ENCODE measurements at places on chromosomes 13 and 19.

DNA sequence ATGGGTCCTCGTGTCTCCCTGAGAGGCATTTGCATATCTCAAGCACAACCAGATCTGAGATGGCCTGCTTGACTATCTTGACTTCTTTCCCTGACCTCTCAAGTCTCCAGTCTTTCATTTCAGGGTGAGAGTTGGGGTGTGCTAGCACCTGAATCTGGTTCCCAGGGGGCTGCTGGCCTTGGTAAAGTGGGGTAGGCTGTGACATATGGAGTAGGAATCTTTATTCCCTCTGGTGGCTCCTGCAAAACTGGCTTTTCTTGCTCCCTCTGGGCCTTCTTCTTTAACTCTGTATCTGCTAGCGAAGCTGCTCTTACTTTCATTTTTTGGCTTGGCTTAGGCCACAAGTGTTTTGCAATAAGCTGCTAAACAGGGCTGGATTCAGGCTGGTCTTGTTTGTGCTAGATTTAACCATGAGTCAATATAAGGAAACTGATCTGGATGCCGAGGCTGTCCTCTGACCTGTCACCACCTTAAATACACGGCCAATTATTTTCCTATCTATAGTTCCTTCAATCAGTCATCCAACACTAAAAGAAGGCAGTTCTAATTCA is 42.3 kb downstream of the ZNF493 start:
- DNase-seq, result no peak

DNA sequence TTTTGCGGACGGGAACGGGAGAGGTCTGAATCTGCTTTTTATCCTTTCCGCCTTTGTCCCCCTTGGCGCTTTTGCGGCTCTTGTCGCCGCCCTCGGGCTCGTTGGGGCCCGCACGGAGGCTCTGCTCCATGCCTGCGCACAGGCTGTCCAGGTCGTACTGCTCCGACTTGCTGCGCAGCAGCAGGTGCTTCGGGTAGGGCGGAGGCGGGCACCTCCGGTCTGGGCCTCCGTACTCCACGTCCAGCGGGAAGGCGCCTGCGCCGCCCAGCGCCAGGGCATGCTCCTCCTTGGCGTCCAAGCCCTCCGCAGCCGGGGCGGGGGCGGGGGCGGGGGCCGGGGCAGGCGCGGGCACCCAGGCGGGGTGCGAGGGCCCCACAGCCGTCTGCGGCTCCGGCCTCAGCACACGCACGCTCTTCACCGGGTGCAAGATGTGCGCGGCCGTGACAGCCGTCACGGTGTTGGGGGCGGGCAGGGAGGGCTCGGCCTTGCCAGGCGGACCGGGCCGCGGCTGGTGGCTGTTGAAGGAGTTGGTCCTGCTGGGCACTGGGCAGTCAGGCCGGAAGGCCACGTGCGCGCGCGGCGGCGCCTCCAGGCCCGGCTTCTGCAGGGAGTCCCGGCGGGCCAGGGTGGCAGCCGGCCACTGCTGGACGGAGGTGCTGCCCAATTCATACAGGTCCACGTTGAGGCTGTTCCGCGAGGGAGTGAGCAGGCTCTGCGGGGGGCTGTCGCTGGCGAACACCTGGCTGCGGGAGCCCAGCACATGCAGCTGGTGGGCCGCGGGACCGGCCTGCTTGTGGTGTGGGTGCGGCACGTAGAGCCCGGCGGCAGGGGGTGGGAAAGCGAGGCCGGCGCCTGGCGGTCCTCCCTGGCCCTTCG is 73.1 kb downstream of the LATS2 start:
- DNase-seq, result no peak

DNA sequence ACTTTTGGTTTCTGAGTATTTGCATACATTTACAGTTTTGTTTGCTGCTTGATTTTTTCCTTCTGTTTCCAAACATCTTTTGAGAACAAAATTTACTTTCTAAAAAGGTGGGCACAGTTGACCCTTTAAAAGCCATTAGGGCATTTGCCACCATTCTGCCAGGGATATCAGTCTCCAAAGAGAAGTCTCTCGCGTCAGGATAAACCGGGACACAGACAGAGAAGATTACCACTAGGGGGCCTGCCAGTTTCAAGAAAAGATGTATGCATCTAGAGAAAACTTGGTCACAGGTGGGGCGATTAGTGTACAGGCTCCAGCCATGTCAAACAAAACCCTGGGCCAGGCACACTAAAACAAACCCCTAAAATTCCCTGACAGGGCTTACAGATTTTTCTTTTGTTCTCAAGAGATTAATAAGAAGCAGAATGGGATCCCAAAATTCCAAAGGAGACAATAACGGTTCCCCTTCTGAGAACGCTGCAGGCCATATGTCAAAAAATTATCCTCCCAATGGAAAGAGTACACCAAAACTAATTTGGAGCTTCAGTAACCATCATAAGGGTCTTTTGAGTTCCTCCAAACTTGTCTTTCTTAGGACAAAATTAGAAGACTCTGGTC is 10.7 kb upstream of the PABPC3 start:
- no peak for DNase-seq

GRCh38 chr13:40362502-40362901 is 303.9 kb downstream of the FOXO1 start:
- no peak for DNase-seq

- DNase-seq, result no peak
Measured at GRCh38 chr19:46211201-46211881, 18.2 kb upstream of the IGFL1 start.

GRCh38 chr13:90246687-90247345 is 1100.7 kb upstream of the MIR17HG start:
- DNase-seq, result no peak

DNA sequence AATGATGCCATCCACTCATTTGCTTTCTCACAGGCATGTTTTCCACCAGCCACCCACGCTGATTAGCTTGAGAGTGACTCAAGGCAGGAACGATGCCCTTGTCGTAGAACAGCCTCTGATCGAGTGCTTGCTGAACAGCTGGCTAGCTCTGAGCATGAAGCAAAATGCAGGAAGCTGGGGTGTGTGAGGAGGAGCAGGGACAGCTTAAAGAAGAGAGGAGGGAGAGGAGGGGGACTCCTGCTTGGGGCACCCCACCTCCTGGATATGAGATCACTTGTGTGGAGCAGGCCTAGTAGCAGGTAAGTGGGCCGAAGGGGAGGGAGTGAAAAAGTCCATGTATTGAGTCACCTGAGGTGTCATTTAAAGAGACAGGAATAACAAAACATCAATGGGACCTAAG is 48.8 kb downstream of the IRS2 start:
- no peak for DNase-seq

GRCh38 chr13:38537051-38537450 is 149.8 kb upstream of the FREM2 start:
- DNase-seq, result no peak

DNA sequence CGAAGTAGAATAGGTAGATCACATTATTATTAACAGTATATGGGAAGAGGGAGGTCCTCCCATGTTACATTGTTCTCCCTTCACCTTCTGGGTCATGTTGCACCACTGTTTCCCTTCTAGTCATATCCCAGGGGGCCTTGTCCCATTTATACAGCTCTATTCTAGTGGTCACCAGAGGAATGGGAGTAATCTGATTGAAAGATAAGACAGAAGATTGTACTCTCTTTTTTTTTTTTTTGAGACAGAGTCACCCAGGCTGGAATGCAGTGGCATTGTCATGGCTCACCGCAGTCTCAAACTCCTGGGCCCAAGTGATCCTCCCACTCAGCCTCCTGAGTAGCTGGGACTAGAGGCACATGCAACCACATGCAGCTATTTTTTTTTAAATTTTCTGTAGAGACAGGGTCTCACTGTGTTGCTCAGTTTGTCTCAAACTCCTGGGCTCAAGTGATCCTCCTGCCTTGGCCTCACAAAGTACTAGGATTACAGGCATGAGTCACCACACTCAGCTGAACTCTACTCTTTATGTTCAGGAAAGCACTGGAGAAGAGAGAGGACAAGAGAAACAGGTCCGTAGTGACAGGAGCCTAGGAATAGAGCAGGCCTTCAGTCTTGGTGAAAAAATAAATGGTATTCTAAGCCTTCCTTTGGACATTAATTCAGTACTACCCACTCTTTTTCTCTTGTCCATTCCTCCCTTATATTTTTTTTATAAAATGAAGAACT is 4.3 kb upstream of the ZNF529 start:
- no peak for DNase-seq

DNA sequence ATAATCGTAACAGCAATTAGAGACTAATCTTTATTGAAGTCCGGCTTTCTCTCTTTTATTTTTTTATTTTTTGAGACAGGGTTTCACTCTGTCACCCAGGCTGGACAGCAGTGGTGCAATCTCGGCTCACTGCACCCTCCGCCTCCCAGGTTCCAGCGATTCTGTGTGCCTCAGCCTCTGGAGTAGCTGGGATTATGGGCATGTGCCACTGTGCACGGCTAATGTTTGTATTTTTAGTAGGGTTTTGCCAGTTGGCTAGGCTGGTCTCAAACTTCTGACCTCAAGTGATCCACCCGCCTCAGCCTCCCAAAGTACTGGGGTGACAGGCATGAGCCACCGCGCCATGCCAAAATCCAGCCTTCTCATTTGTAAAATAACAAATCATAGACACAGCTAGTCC is 3.7 kb downstream of the APOC2 start:
- DNase-seq, result no peak

DNA sequence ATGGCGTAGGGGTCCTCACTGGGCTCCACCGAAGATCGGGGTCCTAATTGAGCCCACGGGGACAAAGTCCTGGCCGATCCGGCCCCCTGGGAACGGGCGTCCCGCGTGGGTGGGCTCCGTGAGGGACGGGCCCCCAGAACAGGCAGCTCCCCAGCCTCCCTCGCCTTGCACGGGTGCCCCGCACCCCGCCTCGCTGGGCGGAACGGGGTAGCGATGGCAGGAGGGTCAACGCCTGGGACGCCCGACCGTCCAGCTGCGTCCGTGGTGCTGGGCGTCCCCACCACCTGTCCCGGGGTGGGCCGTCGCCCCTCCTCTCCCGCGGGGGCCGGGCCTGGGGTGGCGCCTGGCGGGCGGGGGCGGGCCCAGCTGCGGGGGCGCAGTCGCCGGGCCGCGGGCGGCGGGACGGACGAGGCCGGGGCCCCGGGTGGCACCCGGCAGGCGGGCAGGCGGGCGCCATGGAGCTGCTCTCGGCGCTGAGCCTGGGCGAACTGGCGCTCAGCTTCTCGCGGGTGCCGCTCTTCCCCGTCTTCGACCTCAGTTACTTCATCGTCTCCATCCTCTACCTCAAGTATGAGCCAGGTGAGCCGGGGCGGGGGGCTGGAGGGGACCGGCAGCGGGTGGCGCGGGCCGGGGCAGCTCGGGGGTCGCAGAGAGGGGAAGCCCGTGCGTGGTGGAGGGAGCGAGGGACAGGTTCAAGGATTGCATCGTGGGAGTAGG is at the start of gene TMEM38A:
TSS of gene TMEM38A (plus strand) at position 377 of the 717 bp plus-strand sequence. CDS start at position 456, 79 bp downstream.
- peak; percentile 54 for DNase-seq

DNA sequence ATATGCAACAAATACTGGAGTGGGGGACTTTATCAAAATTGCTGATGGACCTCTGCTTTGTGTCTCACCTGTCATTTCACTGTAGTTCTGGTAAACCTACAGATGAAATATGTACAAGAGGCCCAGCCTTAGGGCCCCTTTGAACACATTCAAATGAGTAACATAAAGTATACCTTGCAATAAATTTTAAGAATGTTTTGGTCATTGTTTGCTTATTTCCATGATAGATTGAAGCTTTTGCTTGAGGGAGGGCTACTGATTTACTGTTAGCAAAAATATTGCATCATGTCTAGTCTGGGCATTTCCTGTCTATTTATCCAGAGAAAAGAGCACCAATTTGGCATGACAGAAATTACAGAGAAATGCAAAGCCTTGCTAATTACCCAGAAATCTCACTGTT is 705.5 kb upstream of the PCDH9 start:
- no peak for DNase-seq

- DNase-seq, result no peak
Measured at GRCh38 chr13:44302233-44302632, 71.4 kb upstream of the SERP2 start.

- no peak for DNase-seq
Measured at GRCh38 chr13:61994174-61994573, 578.5 kb upstream of the PCDH20 start.

GRCh38 chr19:17061691-17062090 is 13.6 kb downstream of the HAUS8 start:
- no peak for DNase-seq

DNA sequence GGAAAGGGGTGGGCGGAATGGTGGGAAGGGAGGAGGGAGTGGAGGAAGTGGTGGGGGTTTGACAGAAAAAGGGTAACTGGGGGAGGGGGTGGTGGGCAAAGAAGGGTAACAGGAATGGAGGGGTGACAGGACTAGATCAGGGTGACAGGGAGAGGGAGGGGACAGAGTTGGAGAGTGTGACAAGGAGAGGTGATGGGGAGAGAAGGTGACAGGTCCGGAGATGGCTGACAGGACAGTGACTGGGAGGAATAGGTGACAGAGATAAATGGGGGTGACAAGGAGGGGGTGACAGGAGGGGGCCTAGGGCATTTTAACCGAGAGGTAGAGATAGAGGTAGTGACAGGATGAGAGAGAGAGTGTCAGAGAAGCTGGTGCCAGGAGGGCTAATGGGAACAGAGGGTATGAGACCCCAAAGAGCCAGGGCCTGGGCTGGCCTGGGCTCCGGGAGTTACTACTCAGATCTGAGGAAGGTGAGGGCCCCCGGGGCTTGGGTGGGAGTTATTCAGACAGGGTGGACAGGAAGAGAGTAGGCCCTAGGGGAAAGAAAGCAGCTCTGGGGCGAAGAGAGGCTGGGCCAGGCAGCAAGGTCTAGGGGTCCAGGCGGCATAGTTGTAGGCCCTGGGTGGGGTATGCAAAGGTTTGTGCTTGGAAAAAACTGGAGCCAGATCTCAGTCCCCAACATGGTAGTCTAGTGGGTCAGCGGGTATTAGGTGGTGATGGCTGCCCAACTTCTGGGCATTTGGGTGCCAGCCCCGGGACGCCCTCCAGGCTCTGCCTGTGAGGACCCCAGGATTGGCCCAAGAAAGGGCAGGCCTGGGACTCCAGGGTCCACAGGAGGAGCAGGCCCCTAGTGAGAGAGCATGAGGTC is 660 bp downstream of the CIC start:
- peak; percentile 18 for DNase-seq

Measured in activated CD8-positive, alpha-beta memory T cell treated with anti-CD3 and anti-CD28 coated beads, Interleukin-2, amount 50 U/mL, for 4 hours (primary cell).